Panc1 (cell line): ENCODE measurements at places on chromosomes 6 and 20. TPM values are rescaled to one million over a fixed set of nuclear protein-coding genes. Genes with fewer than 3 reads are reported as not detected.
A peak's percentile ranks its signal among the peaks of the same experiment; 100 is the strongest.

The TNF gene
- total RNA-seq, result 0.64 TPM

The ARMC2 gene
- 9.3 TPM for total RNA-seq

The SLC35F1 gene
- total RNA-seq, result not detected

DNA sequence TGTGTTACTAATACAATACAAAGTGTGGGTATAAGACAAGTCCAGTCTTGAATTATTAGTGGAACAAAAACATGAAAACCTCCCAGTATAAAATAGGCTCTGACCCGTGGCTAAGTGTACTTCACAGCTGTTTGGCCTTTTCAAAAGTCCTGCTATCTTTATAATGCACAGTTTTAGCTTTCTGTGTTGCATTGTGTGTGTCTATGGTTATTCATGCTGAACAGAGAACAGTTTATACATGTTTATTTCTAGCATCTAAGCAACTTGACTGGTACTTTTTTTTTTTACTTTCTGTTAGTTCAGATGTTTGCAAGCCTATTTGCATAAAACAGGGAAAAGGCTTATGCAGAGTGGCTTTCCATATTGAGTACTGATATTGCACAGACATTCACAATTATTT is 119.2 kb upstream of the CCN2 start:
- H3K27me3 ChIP-seq, result no peaks in the 10 kb centered on the region
- DNase-seq, result no peak
- H3K4me1 ChIP-seq, result no peaks in the 10 kb centered on the region; the same call in 1 of the 2 replicates
- no peaks in the 10 kb centered on the region for H3K36me3 ChIP-seq
- H3K27ac ChIP-seq, result no peak overlapping the region

- peak overlapping the region; percentile 100 for H3K27ac ChIP-seq
- H3K27me3 ChIP-seq, result no peaks in the 10 kb centered on the region
- peaks cover 33% of the 10 kb centered on the region for H3K4me1 ChIP-seq
- no peaks in the 10 kb centered on the region for H3K36me3 ChIP-seq
- no peak for DNase-seq
Measured at GRCh38 chr20:53875452-53875851, 194.9 kb downstream of the BCAS1 start.

The GJA1 gene
- 3.8 TPM for total RNA-seq

DNA sequence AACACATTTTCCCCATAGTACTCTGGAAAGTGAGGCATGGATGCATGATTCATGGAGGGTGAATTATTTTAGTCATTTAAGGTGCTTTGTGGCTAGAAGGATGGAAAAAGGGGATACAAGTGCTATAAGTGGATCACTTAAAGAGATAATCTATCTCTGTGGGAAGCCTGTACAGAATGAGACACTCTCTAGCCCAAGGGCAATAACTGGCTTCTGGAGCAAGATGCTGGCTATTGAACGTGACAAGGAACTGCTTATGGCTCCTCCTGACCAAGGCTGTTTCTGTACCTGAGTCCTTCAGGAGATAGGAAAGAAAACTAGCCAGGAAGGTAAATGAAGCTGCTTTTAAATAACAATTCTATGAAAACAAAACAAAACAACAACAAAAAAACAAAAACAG is 590.7 kb downstream of the EYS start:
- no peaks in the 10 kb centered on the region for H3K36me3 ChIP-seq
- DNase-seq, result no peak
- H3K4me1 ChIP-seq, result no peaks in the 10 kb centered on the region
- H3K4me3 ChIP-seq, result no peak overlapping the region
- H3K27ac ChIP-seq, result no peak overlapping the region

The MEI4 gene
- 0.05 TPM for total RNA-seq

The DCBLD1 gene
- 29.0 TPM for total RNA-seq

DNA sequence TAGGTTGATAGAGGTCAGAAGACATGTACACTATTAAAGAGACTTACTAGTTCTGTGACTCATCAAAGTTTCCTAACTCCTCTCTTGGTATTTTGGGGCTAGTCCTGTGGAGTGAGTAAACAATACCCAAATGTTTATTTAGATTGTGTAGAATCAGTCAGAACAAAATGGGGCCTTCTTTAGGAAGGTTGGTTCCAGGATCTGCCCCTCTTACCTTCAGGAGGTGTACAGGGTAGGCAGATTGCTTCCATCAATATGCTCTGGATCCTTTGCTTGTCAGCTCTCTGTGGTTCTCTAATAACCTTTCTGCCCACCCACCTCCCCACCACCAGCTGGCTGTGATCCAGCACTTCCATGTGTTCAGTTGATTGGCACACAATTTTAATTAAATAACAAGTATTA is 107.0 kb downstream of the POPDC3 start:
- no peak overlapping the region for H3K4me3 ChIP-seq
- H3K27ac ChIP-seq, result no peak overlapping the region
- H3K36me3 ChIP-seq, result no peaks in the 10 kb centered on the region
- DNase-seq, result no peak
- H3K4me1 ChIP-seq, result peaks cover 3% of the 10 kb centered on the region; the same call in 1 of the 2 replicates

- H3K36me3 ChIP-seq, result no peaks in the 10 kb centered on the region
- H3K4me3 ChIP-seq, result no peak overlapping the region
- no peak overlapping the region for H3K27ac ChIP-seq
- no peak for DNase-seq
Measured at GRCh38 chr6:170006900-170007467, 255.6 kb downstream of the ERMARD start.

The OR2H2 gene
- not detected for total RNA-seq

- no peak overlapping the region for H3K27ac ChIP-seq
- H3K36me3 ChIP-seq, result no peaks in the 10 kb centered on the region
- H3K27me3 ChIP-seq, result no peaks in the 10 kb centered on the region
- no peak overlapping the region for H3K4me3 ChIP-seq
- no peak for DNase-seq
Measured at GRCh38 chr6:168336967-168337366, 17.4 kb upstream of the DACT2 start.

GRCh38 chr6:156283091-156283490 is 494.1 kb upstream of the ARID1B start:
- H3K4me1 ChIP-seq, result no peaks in the 10 kb centered on the region
- no peak for DNase-seq
- H3K36me3 ChIP-seq, result no peaks in the 10 kb centered on the region
- H3K4me3 ChIP-seq, result no peak overlapping the region
- H3K27me3 ChIP-seq, result no peaks in the 10 kb centered on the region
- H3K27ac ChIP-seq, result no peak overlapping the region

The FOXF2 gene
- total RNA-seq, result 12.7 TPM
